ENCODE measurements at places on chromosomes 12 and 14. TPM values are rescaled to one million over a fixed set of nuclear protein-coding genes. Genes with fewer than 3 reads are reported as not detected.

MAPK1IP1L gene
- 86.0 TPM for total RNA-seq

NCKAP5L gene
- 63.0 TPM for total RNA-seq

RTL1 gene
- not detected for total RNA-seq

DNA sequence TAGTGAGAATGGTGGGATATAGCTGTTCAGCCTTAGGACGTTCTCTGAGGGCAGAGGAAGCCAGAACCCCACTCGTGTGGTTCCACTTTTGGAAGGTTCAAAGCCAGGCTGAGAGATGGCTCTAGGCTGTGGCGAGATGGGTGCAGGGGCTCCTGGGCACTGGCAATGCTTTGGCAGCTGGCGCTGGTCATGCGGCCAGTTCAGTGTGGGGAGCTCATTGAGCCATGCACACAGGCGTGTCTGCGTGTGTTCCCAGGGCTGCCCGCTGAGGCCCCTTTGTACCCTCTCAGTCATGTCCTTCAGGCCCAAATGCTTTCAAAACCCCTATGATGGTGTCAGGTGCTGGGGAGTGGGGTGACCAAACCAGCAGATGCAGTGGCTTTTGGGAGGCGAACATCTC lies 1.7 kb downstream of the TEX22 start:
- DNase-seq = no peak

GRCh38 chr12:62618930-62619329 lies 152.3 kb downstream of the MON2 start:
- DNase-seq = no peak

GRCh38 chr12:29580971-29581370 lies 83.5 kb upstream of the OVCH1 start:
- DNase-seq = no peak

DNA sequence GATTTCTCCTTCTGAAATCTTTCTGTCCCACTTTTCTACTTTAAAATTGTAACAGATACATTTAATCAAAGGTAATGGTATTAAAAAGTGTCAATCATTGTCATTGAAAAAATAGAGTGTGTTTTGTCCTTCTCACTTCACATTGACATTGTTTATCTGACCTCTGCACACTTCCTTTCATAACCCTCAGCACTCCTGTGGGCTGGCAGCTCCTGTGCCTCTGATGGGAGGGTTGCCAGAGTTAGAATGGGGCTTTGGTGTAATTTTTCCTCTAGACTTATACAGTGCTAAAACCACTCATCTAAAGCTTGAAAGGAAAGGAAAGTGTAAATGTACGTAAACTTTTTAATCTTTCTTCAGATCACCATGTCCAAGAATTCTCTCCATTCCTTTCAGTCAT lies 23.7 kb downstream of the KCNA1 start:
- DNase-seq = no peak

DNA sequence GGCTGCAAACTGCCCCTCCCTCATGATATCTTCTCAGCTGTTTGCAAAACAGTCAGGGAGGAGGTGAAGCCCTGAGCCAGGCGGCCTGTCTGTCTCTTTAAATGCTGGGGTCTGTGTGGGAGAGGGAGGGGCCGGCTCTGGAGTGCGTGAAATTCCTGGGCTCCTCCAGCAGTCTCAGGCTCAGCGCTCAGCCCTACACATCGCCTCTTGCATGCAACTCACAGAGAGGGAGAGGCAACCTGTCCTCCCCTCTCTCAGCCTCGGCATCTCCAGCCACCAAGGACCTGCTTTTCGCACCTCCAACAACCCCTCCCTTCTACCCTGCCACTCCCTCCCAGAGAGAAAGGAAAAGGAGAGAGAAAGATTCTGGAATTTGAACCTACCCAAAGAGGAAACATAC lies at the start of gene NRXN3:
NRXN3 (plus strand) TSS at position 171 of the 400 bp plus-strand sequence. CDS start 72,721 bp downstream, outside the sequence.
- DNase-seq = no peak

- no peak for DNase-seq
These were observed 99.5 kb downstream of the NUAK1 start for GRCh38 chr12:106039242-106039641.

DNA sequence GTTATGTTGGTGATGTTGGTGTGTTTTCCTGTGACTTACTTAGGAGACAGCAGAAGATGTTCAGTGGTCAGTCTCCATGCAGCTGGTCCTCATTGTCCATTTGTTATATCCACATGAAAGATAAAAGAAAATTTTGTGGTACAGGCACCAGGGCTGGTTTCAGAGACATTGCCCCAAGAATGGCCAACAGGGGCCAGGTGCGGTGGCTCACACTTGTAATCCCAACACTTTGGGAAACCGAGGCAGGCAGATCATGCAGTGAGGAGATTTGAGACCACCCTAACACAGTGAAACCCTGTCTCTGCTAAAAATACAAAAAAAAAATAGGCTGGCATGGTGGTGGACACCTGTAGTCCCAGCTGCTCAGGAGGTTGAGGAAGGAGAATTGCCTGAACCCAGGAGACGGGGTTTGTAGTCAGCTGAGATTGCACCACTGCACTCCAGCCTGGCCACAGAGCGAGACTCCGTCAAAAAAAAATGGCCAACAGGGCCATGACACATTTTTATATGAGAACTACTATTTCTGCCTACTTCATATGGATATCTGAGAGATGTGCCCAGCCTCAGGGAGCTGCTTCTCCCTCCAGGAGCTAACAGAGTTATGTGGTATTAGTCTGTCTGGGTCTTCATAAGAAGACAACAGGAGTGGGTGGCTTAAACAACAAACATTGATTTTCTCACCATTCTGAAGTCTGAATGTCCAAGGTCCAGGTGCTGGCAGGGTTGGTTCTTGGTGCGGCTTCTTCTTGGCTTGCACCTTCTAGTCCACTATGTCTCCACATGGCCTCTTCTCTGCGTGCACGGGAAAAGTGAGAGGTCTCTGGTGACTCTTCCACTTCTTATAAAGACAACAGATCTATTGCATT lies 821.7 kb downstream of the TMEM121 start:
- no peak for DNase-seq
